SJSA1 (cell line): ENCODE measurements at places on chromosomes 1 and 21. TPM values are rescaled to one million over a fixed set of nuclear protein-coding genes. Genes with fewer than 3 reads are reported as not detected.

The TAS1R3 gene
- total RNA-seq = 0.03 and 0.16 TPM in 2 replicates

The CHIA gene
- not detected in 2 replicates for total RNA-seq

The PADI2 gene
- total RNA-seq = not detected in 2 replicates

The PCSK9 gene
- 0.03 TPM in 2 replicates for total RNA-seq

The TNFRSF9 gene
- total RNA-seq = 3.4 and 5.6 TPM in 2 replicates

The KHDRBS1 gene
- 61.1 and 74.6 TPM in 2 replicates for total RNA-seq

The CELA2A gene
- not detected in 2 replicates for total RNA-seq

The SPRR4 gene
- not detected in 2 replicates for total RNA-seq

The RBM11 gene
- total RNA-seq = not detected in 2 replicates

The LIN28A gene
- total RNA-seq = not detected in 2 replicates

The OR2L8 gene
- total RNA-seq = not detected in 2 replicates

The AIRE gene
- not detected in 2 replicates for total RNA-seq
